ENCODE measurements at places on chromosomes 16 and 17.

DNA sequence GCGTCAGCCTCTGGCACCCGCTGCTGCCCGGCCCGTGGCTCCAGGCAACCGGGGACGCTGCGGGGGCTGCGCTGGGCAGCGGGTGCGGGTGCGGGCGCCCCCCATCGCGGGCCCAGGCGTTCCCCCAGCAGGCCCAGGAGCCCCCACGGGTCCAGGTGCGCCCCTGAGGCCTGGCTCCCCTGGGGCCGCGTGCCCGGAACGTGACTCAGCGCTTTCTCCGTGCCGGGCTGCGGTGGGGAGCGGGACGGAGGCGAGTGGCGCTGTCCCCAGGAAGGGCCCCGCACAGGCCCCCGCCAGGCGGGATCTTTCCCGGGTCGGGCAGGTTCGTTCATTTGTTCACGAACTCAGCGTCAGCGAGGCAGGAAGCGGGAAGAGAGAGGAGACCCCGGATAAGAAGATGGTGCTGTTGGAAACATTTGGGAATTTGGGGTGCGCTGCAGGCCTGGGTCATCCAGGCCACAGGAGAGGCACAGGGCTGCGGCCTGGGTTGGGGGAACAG, 18.4 kb upstream of the EXOC7 start:
- DNase-seq = no peak

DNA sequence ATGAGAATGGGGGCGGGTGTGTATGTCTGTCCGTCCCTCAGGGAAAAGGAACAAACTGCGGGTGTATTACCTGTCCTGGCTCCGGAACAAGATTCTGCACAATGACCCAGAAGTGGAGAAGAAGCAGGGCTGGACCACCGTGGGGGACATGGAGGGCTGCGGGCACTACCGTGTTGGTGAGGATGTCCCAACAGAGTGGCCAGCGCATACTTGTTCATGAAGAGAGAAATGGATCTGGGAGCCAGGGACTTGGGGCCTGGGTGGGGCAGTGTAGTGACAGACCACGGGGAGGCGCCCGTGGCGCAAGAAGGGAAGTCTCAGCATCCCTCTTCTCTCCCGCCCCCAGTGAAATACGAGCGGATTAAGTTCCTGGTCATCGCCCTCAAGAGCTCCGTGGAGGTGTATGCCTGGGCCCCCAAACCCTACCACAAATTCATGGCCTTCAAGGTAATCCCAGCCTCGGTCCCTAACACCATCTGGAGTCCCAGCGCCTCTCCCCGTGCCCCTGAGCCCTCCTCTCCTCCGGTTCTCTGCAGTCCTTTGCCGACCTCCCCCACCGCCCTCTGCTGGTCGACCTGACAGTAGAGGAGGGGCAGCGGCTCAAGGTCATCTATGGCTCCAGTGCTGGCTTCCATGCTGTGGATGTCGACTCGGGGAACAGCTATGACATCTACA, 3.5 kb upstream of the C17orf107 start:
- no peak for DNase-seq

GRCh38 chr17:1050246-1050995, 53.5 kb downstream of the TIMM22 start:
- no peak for DNase-seq

GRCh38 chr16:65000654-65001053, 121.2 kb downstream of the CDH11 start:
- no peak for DNase-seq

DNA sequence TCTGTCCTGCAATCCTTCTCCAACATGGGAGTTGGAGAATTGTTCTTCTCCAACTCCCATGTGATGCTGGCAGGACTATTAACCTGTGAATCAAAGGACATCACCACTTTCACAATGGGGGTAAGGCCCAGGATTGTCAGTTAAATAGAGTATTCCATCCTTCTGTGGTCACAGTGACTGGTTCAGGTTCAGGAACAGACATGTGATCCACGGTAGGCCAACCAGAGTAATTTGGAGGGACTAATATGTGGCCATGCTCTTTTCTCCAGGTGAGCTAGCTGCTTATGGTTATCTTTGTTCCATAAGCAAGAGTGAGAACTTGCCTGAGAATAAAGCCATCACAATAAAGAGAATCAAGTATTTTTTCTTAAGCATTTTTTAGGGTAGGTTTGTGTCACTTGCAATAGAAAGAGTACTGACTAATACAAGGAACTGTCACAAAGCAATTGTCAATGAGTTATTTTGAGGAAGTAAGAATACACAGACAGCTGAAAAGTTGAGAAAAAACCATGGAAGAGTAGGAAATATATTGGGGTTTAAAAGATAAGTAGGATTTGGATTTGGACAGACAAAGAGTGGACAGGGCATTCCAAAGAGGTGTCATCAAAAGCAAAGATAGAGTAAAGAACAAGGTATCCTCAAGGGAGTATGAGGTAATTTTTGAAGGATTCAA, 63.4 kb downstream of the BRIP1 start:
- no peak for DNase-seq

DNA sequence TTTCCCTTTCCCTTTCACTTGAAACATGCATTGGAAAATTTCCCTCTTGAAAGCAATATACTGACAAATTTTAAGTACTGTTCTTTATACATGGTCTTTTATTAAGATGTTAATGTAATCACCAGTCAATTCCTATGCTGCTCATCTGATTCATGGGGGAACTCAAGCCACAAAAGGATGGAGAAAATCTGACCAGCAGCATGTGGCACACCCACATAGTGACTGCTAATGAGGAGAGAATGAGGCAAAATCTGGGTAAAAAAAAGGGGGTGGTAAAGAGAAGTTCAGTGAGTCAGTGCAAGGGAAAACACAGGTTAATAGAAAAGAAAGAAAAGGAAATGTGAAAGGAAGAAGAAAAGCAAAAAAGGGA, 11.3 kb downstream of the RFFL start:
- DNase-seq = peak; percentile 63

GRCh38 chr16:66983033-66983432, 5.4 kb upstream of the CES4A start:
- DNase-seq = no peak

GRCh38 chr17:17207998-17208397, 1.9 kb upstream of the PLD6 start:
- no peak for DNase-seq

DNA sequence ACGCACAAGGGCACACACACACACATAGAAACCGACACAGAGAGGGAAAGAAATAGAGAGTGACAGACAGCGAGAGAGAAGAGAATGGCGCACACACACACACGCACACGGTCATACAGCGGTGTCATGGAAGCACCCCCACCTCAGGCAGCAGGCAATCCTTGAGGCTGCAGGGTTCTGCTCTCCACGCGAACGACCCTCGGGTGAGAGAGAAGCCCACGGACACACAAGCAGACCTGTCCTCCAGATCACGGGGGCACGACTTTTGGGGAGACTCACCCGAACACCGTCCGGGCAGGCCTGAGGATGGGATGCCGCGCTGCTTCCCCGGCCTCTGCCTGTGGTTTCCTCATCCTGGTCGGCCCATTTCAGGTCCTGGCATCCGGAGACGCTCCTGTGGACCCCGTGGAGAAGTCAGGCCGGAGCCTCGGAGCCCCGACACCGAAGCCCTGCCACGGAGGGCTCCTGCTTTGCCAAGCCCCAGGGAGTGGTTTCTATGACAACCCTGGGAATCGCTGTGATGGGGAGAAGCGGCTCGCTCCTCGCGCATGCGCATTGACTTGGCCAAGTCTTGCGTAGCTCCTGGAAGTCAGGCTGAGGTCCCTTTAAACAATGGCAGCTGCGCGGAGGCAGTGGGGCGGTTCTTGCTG, 118.2 kb upstream of the KCNJ18 start:
- peak; percentile 13 for DNase-seq

GRCh38 chr17:3679531-3680126, 11.0 kb downstream of the EMC6 start:
- no peak for DNase-seq

DNA sequence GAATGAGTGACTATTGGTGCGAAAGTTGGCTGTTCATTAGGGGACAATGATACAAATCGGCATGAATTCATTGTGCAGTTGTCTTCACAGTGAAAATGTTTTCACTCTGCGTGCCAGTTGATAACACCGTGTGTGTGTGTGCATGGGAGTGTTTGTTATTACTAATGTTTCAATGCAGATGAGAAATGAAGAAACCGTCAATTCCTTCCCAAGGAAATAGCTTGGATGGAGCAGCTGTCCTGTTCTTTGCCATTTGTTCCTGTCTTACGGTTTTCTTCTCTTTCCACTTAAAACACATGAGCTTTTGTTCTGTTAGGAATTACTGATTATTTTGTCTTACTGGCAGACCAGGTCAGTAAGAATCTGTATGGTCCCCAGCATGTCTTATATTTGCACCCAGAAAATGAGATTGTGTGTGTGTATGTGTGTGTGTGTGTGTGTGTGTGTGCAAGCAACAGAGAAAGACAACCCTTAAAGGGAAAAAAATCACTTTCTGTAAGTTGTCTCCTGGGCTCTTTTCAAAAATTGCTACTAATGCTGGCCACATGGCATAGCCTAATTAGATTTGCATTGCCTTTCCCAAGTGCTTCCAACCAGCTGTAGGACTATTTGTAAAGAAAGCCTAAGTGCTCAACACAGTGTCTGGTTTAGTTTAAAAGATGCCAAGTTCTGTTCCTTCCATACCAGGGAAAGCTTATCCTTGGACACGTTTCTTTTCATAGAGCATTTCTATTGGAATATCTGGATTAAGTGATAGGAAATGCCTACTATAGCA, 23.8 kb downstream of the SHISA9 start:
- DNase-seq = no peak

DNA sequence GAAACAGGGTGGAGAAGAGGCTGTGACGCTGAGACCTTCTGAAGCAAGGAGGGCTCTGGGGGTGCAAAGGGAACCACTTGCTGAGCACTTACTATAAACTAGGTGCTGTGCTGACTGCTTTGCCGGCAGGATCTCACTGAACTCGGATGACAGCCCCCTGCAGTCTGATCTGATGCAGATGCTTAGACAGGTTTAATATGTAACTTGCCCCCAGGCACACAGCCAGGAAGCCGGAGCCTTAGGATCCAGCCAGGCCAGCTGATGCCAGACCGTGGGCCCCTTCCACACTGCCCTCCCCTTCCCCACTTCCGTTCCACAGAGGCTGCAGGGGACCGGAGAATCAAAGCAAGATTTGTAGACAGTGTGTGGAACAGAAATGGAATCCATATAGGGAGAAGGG, 23.1 kb downstream of the SPACA3 start:
- no peak for DNase-seq

- DNase-seq = no peak
Measured at GRCh38 chr16:47958726-47959125, 197.1 kb downstream of the ABCC12 start.

DNA sequence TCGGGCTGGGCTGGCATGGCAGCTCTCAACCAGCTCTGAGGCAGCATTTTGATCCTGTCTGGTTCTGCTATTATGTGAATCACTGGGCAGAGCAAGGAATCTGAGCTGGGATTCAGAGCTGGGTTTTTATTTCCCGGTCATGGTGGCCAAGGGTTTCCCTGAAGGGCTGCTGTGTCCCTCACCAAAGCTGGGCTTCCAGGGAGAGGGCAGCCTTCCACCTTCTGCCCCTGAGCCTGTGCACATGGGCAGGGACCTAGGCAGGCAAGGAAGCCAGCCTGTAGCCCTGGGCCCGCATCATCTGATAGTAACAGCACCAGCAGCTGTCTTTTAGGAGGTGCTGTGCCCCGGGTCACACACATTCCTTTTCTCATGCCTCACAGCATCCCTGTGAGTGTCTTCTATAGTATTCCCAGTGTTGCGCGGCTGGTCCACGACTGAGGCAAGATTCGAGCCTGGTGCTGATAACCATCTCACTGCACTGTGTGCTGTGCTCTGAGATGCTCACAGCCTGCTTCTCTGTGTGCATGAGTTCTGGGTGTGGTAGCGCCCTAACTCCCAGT, 85.3 kb upstream of the PLCG2 start:
- DNase-seq = no peak

GRCh38 chr17:47907932-47908562, 12.0 kb downstream of the SP2 start:
- no peak for DNase-seq

DNA sequence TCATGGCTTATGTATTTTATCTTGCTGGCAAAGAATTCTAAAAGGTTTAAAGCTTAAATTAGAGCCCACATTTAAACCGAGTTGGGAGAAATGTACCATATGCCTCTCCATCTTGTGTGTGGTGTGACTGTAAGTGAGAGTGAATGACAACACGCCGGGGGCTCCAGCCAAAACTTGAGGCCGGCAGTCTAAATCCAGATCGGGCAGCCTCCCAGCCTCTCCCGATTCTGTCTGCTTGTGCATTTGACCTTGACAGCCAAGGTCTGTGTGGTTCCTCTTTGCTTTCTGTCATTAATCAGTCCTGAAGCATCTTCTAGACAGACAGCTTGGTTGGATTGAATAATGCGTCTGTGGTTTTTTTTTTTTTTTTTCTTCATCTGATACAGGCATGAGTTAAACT, 1093.2 kb upstream of the EEF2KMT start:
- no peak for DNase-seq

DNA sequence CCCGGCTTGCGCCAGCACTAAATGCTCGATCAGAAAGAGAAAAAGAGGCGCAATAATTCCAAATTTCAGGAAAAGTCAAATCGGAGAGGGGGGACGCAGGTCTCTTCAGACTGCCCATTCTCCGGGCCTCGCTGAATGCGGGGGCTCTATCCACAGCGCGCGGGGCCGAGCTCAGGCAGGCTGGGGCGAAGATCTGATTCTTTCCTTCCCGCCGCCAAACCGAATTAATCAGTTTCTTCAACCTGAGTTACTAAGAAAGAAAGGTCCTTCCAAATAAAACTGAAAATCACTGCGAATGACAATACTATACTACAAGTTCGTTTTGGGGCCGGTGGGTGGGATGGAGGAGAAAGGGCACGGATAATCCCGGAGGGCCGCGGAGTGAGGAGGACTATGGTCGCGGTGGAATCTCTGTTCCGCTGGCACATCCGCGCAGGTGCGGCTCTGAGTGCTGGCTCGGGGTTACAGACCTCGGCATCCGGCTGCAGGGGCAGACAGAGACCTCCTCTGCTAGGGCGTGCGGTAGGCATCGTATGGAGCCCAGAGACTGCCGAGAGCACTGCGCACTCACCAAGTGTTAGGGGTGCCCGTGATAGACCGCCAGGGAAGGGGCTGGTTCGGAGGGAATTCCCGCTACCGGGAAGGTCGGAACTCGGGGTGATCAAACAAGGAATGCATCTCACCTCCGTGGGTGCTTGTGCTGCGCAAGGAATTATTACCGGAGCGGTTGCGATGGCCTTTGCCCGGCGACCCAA, 4.0 kb upstream of the DLX4 start:
- no peak for DNase-seq

GRCh38 chr16:27084307-27085028, 17.7 kb downstream of the C16orf82 start:
- no peak for DNase-seq

DNA sequence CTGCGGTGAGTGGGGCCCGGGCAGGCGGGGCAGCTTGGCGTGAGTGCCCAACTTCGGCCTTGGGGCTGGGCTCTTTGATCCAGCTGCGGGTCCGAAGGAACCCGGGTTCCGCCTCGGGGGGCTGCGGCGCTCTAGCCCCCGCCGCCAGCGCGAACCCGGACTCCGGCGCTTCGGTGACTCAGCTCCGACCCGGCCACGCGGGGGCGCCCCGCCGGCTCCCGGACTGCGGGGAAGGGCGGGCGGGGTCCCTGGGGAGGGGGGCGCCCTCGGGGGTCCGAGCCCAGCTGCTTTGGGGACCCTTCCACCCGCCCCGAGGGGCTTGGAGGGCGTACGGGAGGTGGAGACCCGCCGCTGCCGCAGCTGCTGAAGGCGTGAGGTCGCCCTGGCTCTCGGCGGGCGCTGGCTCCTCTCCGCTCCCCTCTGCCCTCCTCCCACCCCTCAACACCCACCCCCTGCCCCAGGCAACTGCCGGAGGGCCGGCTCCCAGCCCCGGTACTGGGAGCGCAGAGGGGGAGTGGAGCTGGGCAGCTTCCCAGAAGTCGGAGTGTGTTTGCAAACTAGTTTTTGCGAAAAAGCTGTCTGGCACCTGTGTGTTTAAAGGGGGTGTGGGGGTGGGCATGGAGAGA, 516 bp downstream of the CPNE2 start:
- no peak for DNase-seq
